NCI-H1092 (cell line): ENCODE measurements at places on chromosomes 6 and 20.

DNA sequence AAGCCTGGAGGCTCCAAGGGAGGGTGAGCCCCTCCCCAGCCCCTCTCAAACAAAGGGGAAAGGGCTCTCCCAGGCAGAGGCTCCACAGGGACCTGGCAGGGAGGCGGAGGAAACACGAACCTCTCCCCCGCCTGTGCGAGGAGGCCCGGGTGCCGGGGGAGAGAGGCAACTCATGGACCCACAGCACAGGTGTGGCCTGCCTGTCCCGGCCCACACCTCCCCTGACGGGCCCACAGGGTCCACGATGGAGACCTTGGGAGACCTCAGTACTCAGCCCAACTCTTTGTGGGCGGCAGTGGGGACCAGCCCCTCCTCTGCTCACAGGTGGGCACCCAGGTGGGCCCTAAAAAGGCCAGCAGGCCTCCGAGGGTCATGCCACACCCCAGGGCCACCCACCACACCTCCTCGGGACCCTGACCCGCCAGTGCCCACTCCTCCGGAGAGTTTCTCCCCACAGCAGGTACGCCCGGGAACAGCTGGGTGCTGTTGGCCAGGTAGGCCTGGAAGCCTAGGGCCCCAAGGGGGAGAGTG, 12.2 kb downstream of the LAMA5 start:
- DNase-seq: no peak

- no peak for DNase-seq
Observed at GRCh38 chr20:47927944-47928343, 142.7 kb upstream of the SULF2 start.

- DNase-seq: peak; percentile 77
Observed at GRCh38 chr20:60057866-60058807, 99.9 kb downstream of the CDH26 start.

DNA sequence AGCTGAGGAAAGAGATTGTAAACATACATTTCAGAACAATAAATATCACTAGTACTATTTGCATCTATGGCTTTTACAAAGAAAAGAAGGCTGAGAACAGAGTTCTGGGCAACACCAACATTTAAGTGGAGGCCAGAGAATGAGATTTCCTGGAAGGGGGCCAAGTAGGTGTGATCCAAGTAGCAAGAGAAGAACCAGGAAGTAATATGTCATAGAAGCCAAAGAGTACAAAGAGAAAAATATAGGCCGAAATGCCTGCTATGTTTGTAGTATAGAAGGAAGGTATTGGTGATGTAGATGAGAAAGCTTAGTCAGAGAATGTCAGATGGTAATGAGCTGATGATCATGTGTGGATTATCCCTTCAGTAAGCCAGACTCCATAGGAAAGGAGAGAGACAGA, 94.5 kb downstream of the PERP start:
- DNase-seq: no peak

DNA sequence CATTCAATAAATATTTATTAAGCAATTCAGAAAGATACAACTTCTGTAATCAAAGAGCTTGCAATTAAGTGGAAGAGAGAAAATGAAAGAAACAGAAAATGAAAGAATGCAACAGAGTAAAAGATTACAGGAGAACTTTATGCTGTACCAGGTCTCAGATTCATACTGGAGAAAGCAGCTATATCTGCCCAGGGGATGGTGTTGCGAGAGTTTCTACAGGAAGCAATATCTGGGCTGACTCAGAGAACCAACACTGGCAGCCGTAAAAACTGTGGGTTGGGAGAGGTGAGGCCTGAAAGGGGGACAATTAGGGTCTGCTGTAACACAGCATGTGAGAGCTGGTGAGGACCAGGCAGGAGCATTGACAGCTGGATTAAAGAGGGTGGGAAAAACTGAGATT, 256.7 kb upstream of the TCF21 start:
- DNase-seq: no peak

- DNase-seq: no peak
Observed at GRCh38 chr20:40697541-40697940, 8.5 kb upstream of the MAFB start.

DNA sequence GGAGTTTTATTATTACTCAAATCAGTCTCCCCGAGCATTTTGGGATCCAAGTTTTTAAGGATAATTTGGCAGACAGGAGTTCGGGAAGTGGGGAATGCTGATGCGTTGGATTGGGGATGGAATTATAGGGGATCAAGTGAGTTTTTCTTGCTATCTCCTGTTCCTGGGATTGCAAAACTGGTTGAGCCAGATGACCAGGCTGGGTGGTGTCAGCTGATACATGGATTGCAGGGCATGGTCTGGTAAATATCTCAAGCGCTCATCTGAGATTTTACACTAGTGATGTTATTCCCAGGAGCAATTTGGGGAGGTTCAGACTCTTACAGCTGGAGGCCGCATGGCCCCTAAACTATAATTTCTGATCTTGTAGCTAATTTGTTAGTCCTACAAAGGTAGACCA, 54.7 kb downstream of the ENPP1 start:
- DNase-seq: no peak

DNA sequence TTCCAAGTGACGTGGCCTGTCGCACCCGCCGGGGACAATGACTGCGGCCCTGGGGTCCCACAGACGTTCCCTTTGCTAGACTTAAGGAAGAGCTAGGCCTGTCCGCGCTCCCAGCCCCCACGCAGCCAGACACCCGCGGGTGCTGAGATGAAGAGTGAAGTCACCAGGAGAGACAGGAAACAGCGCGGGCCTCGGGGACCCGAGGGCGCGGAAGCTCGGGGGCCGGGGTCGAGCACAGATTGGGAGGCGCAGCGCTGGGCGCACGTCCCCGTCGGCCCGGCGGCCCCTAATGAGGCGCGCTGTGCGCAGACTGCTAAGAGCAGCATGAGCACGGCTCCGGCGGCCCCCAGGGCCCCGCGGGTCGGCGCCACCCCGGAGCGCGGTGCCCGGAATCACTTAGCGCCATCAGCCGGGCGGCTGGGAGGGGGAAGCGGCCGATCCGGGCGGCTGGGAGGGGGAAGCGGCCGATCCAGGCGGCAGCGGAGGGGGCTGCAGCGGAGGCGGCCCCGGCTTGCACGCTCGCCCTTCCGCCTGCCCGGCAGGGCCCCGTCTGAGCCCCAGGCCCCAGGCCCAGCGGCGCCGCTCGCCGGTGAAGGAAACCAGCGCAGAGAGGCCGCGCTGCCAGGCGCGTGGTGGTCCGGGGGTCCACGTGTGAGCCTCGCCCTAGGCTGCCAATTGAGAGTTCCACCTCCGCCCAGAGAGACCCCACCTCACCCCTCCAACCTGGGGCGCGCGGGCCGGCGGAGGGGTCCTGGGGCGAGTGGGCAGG, 8.3 kb upstream of the AVP start:
- DNase-seq: no peak

DNA sequence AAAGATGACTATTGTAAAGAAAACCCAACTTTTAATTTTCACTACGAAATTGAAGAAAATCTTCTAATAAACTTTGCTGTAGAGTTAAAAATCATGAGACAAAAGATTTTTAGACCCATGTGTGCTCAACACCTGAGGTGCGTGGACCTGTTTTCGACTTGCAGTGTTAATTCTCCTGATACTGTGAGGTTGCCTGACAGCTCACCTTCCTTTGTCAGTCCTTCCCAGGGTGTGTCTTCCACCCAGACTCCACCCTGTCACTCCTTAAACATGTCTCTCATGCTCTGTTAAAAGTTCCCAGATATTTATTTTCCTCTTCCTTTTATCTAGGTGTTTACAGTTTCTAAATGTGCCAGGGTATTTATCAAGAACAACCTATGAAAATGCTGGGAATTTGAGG, 151.3 kb upstream of the NT5E start:
- no peak for DNase-seq

DNA sequence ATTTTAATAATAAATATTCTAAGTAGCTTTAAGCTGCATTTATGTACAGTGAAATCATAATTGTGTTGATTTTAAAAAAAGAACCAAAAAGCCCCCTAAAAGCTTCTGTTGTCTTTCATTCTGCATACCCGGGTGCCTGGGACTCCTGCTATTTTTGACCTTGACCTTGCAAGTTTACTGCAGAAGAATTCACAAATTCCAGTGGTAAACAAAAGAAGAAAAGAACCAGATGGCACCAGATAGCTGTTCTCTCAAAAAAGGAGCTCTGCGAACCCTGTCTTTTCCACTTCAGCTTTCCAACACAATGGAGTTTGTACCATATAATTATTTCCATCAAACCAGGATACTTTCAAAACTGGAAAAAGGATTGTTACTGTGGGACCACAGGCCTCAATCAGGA, 363.3 kb downstream of the SMOC2 start:
- DNase-seq: no peak

DNA sequence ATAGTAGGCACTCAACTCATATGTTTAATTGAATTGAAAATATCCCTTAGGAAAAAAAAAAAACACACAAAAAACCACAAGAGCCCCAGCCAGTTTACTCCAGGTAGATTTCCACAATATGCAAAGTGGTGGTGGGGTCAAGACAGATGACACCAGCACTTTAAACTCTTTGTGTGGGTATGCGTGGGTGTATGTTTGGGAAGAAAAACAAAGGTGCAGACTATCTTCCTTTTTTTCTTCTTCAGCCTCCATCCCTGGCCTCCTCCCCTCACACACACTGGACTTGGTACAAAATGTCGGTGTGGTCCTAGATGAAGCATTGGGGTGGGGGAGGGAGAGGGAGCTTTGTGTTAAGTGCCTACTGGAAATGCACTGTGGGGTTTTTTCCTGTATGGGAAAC, 42.2 kb upstream of the CDKAL1 start:
- DNase-seq: no peak

- no peak for DNase-seq
Observed at GRCh38 chr6:31479933-31480535, 17.9 kb upstream of the MICB start.

- peak; percentile 46 for DNase-seq
Observed at GRCh38 chr6:113642714-113643406, 214.3 kb upstream of the MARCKS start.

GRCh38 chr20:45095805-45096238, 5.1 kb downstream of the KCNS1 start:
- DNase-seq: no peak

DNA sequence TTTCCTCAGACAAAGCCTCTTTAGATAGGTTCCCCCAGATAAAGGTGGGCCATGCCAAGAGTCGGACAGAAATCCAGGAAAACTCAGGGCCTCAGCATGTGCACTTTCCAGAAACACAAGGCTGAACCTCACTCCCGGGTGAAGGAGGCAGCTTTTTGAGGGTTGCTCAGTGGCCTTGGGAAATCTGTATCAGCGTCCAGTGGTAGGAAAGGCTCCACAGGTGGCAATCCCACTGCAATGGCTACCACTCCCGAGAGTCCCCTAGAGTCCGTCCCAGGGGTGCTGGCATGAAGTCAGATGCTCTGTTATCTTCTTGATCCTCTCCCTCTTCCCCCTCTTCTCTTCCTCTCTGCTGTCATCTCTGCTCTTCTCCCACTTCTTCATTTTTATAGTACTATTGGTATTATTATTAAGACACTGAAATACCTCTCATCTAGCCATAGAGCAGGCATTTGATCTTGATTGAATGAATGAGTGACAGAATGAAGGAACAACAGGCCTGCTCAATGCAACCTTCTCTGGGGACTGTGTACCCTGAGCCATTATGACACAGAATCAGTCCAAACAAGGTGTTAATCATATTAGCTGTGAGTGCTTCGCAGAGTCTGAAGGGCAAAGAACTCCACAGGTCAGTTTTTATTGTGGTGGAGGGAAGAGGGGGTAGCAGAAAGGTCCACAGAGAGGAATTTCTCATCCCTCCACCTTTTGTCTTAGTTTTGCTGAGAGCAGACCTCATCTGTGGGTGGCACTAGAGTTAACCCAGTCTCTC, 13.3 kb downstream of the SLC22A1 start:
- no peak for DNase-seq

DNA sequence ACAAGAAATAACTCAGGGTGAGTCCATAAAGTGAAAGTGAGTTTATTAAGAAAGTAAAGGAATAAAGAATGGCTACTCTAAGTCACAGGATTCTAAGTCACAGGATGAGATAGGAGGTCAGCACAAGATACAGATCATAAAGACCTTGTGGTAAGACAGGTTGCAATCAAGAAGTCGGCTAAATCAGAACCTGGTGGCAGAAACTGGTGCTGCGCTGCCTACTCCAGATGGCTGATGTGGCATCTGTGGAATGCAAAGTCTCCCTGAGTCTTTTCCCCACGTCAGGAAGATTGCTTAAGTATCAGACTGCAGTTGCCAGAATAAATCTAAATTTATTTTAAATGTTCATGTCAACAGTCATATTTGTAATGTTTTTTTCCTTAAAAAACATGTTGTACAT, 10.7 kb upstream of the KCNK15 start:
- DNase-seq: no peak

DNA sequence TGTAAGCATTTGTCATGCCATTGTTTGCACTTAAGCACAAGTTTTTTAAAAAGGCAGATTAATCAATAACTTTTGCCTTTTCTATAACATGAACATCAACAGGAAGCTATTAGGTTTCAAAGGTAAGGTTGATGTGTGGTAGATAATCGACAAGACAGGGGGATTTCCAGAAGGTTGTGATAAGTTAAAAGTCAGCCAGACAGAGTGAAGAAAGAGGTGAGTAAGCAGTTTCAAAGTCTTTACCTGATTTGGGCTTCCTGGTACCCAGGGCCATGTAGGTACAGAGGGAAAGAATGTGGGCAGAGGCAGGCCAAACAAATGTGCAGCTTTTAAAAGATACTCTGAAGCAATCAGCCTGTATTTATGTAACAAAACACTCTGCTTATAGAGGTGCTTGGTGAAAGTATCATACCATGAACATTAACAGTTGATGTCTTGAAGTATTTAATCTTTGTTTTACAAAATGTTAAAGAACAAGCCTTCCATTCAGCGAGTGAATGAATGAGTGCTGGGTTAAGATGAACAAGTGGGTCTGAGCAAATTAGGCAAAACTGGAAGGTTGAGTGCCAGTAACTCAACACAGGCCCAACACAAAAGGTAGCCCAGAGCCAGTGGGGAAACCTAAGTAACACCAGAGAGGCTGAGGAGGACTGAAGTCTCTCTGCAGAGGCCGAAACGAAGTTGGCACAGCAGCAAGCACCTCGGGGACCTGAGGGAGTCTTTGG, 60.2 kb downstream of the LRRC1 start:
- DNase-seq: no peak

- no peak for DNase-seq
Observed at GRCh38 chr6:11018225-11018624, 25.9 kb downstream of the ELOVL2 start.

DNA sequence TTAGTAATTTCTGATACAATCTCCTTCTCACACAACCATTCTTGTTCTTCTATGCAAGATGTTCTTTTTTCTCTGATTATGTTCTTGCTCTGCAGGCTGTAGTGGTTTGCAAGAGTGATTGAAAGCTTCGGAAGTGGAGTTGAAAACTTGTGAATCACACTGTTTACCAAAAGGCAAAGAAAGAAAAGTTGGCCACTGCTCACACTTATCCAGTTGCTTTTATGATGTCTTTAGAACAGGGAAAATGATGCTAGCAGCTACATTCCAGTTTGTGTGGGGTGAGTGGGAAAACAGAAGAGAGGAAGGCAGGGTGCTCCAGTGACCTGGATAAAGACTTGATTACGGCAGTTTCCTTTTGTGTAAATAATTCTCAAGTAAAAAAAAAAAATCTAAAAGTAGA, 583.3 kb downstream of the TENT5A start:
- no peak for DNase-seq

DNA sequence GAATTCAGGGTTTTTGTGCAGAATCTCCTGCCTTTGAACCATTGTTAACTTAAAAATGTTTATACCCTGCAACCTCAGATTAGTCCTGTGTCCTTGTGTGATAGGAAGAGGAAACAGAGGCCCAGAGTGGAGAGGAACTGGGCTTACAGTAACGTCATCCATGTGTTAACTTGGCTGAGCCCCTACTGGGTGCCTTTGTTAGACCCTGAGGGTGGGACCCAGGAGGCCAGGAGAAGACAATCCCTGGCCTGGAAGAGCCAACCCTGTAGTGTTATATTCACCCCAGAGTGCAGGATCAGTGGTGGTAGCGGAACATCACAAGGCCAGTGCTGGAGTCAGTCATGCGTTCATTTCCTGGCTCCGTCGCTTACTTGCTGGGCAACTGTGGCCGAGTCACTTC, 10.6 kb downstream of the MYLK2 start:
- DNase-seq: no peak
